Stimulated activated naive CD8-positive, alpha-beta T cell treated with anti-CD3 and anti-CD28 coated beads, Interleukin-15, Interleukin-2, amounts not matched to agents 100 U/mL and 50 U/mL, for 24 hours (primary cell): ENCODE measurements at places on chromosomes 7 and 10.

DNA sequence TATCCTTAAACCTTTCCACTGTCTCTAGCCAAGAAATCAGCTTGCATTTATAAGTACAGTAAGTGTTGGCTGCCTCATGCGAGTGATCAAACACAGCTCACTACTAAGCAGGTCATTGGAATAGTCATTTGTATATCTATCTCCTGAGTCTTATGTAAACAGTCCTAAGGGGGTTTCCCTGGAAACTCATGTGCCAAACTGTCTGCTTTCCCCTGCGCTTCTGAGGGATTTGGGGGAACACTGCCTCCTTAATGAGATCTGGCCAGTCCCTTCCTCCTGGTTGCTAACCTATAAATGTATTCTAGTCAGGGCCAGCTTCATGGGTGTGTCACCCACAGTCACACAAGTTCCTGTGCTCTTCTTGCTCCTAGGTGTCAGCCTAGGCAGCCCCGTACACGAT, 133.1 kb downstream of the CD36 start:
- DNase-seq = no peak

- DNase-seq = no peak
Observed at GRCh38 chr7:76216381-76217082, 14.8 kb downstream of the SRRM3 start.

GRCh38 chr7:148733496-148733895, 34.8 kb downstream of the CUL1 start:
- no peak for DNase-seq

GRCh38 chr10:67784474-67784873, 53.5 kb downstream of the DNAJC12 start:
- no peak for DNase-seq

DNA sequence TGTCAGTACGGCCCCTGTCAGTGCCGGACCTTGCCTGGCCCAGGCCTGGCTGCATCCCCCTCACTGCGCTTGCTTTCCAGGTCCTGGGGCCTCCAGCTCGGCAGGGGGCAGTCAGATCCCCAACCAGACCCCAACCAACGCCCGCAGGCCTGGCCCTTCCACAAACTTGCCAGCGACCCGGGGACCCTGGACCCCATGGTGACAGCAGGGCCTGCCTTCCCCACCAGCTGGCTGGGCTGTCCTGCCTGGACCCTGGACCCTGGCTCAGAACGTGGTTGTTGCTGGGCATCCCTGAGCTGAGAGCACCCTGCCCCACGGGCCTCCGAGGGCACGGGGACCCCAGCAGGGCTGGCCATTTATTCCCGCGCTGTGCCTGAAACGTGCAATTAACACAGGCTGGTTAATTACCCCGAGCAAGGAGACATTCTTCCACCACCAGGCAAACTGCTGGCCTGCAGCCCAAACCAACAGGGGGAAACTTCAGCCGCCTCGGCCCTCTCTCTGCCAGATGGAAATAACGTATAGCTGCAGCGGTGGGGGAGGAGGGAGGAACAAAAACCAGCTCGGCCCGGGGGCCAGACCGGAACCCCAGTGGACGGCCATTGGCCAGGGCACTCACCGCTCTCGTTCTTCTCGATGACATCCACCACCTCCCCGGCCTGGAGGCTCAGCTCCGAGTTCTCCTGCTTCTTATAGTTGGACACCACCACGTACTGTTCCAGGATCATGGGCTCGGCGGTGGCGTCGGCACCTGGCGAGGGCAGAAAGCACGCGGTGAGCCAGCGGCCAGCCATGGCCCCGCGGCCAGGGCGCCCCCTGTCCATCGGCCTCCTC, 167.1 kb downstream of the NEURL1 start:
- DNase-seq = peak; percentile 34
